Subcutaneous adipose tissue (tissue), 4 donors: ENCODE measurements at places on chromosomes 12 and 14. TPM values are rescaled to one million over a fixed set of nuclear protein-coding genes. Genes with fewer than 3 reads are reported as not detected.

TSHR gene
- total RNA-seq: not detected

KRT2 gene
- not detected for total RNA-seq

GCH1 gene
- 7.6 TPM for total RNA-seq

ACTN1 gene
- total RNA-seq: 142 TPM

LHX5 gene
- not detected for total RNA-seq

FAM181A gene
- total RNA-seq: not detected

PZP gene
- 0.49 TPM for total RNA-seq

PDE6H gene
- total RNA-seq: not detected

PTHLH gene
- 4.2 TPM for total RNA-seq

TEX52 gene
- total RNA-seq: not detected

A2ML1 gene
- not detected for total RNA-seq

PLA2G1B gene
- total RNA-seq: not detected

CPM gene
- 1,074 TPM for total RNA-seq

ANGEL1 gene
- total RNA-seq: 16.3 TPM

SLC25A21 gene
- total RNA-seq: not detected

FAM216A gene
- total RNA-seq: 3.8 TPM

NFYB gene
- 31.8 TPM for total RNA-seq

ITGB7 gene
- total RNA-seq: 2.6 TPM

TMTC1 gene
- 153 TPM for total RNA-seq

KLHL33 gene
- total RNA-seq: 1.1 TPM

CLEC4D gene
- total RNA-seq: 1.2 TPM

PTPN11 gene
- 179 TPM for total RNA-seq

SPTB gene
- total RNA-seq: 1.6 TPM

L3HYPDH gene
- 133 TPM for total RNA-seq

ASCL4 gene
- total RNA-seq: 0.17 TPM

ZBTB42 gene
- total RNA-seq: 18.1 TPM

PTPRB gene
- 53.1 TPM for total RNA-seq

HOXC12 gene
- 1.8 TPM for total RNA-seq

RNASE7 gene
- not detected for total RNA-seq

LAG3 gene
- 0.44 TPM for total RNA-seq

KRT74 gene
- total RNA-seq: not detected

A2M gene
- total RNA-seq: 316 TPM

GUCY2C gene
- total RNA-seq: 0.17 TPM

TBX3 gene
- total RNA-seq: 34.1 TPM

SPIC gene
- not detected for total RNA-seq

HRK gene
- total RNA-seq: 0.17 TPM

OR4M1 gene
- total RNA-seq: not detected

ACRBP gene
- not detected for total RNA-seq

RNASE12 gene
- not detected for total RNA-seq

FLRT2 gene
- total RNA-seq: 29.1 TPM

TGFB3 gene
- total RNA-seq: 8.5 TPM

NOXRED1 gene
- total RNA-seq: not detected

EPS8 gene
- 321 TPM for total RNA-seq

NEMF gene
- 81.0 TPM for total RNA-seq

NEDD1 gene
- 20.7 TPM for total RNA-seq
